ENCODE measurements at places on chromosomes 5 and 9.

DNA sequence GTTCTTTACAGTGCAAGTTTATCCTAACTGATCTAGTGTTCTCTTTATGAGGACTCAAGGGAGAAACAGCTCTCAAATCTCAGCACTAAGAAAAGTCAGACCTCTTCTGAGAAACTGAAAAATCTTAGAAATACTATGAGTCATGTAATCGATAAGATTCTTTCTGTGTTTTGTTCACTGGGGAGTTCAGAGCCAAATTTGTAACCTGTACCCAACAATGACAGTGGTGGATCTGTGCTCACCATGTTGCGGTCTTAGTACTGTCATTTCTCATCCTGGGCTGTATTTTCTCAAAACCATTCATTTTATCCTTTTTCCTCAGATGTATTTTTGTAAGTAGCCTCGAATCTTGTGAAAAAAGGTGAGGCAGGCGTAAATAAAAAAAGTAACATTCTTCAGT lies 146.4 kb downstream of the ACER2 start:
- no peak for DNase-seq

- no peak for DNase-seq
Observed at GRCh38 chr9:11039006-11039405, 426.2 kb upstream of the PTPRD start.

DNA sequence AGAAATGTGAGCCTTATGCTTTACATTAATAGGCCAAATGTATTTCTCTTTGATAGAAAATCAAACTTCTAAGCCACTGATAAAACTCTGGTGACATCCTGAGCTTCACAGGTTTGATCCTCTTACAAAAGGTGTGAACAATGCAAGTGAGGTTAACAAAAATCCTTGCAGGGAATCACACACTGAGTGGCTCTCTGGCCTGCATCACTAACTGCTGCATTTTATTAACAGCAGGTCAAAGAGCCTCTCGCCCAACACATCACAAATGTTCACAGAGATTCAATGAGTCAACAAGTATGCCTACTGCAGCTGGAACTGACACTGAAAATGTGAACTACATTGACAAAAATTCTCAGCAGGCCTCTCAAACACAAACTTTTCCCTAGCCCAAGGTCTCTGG lies 122.3 kb downstream of the SEMA5A start:
- DNase-seq: no peak

GRCh38 chr5:37926732-37927131 lies 86.9 kb upstream of the GDNF start:
- no peak for DNase-seq

DNA sequence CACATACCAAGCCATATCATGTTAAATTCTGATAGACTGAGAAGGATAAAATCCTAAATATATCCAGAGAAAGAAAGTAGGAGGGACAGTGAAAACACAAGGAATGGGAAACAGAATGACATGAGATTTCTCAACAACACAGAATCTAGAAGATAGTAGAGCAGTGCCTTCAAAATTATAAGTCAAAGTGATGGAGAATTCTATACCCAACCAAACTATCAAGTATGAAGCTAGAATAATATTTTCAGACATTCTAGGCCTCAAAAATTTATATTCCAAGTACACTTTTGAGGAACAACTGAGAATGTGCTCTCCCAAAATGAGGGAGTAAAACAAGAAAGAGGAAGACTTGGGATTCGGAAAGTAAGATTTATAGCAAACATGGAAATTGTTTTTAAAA lies 10.9 kb upstream of the TTLL11 start:
- DNase-seq: no peak

GRCh38 chr5:87539839-87540238 lies 127.1 kb upstream of the CCNH start:
- no peak for DNase-seq

GRCh38 chr5:176700239-176700847 lies 53.1 kb downstream of the TSPAN17 start:
- no peak for DNase-seq

Measured in activated CD8-positive, alpha-beta memory T cell treated with anti-CD3 and anti-CD28 coated beads for 1 hour (primary cell).